GM12878 (cell line): ENCODE measurements at places on chromosomes 4 and X.
A peak's percentile ranks its signal among the peaks of the same experiment; 100 is the strongest.

GRCh38 chr4:144645102-144645630, 790 bp upstream of the HHIP start:
- DNase-seq, result no peak

GRCh38 chrX:103066606-103067005, 2.6 kb upstream of the BEX1 start:
- no peak for DNase-seq

GRCh38 chrX:38357747-38358673, 5.6 kb downstream of the OTC start:
- no peak for DNase-seq

DNA sequence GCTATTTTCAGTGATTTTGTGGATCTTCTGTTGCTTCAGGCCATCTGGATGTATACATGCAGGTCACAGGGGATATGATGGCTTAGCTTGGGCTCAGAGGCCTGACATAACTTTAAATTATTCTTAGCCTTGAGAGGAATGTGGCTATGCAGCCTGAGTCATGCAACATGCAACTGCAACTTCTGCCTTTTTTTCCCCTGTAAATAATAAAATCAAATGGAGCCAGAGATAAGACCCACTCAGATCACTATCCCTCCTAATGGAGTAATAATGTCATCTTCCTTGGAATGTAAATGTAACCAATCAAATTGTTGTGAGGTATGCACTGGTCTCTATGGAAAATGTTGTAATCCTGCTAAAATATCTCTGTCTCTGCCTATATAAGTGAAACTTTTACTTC, 54.9 kb downstream of the MAGEB17 start:
- DNase-seq, result no peak

- DNase-seq, result no peak
Observed at GRCh38 chr4:134687646-134688628, 486.3 kb upstream of the PABPC4L start.

- no peak for DNase-seq
Observed at GRCh38 chr4:68167166-68167565, 37.5 kb upstream of the TMPRSS11F start.

GRCh38 chr4:38704622-38705154, 40.7 kb downstream of the KLF3 start:
- DNase-seq, result no peak

DNA sequence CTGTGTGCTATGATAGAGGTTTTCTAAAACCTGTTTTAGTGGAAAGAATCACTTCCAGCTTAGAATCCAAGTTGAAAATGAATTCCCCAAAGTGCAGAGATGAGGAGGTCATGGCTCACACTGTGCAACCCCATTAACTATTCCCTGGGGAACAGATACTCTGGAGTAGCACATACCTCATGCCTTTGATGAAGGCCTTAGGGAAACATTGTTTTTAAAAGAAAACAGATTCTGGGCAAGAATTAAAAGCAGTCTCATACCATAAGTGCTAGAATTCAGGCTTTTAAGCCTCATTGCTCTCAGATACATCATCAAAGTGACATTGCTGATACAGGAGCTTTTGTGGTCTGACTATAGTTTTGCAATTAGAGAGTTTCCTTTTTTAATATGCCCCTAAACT, 115.1 kb downstream of the NDST4 start:
- DNase-seq, result no peak

DNA sequence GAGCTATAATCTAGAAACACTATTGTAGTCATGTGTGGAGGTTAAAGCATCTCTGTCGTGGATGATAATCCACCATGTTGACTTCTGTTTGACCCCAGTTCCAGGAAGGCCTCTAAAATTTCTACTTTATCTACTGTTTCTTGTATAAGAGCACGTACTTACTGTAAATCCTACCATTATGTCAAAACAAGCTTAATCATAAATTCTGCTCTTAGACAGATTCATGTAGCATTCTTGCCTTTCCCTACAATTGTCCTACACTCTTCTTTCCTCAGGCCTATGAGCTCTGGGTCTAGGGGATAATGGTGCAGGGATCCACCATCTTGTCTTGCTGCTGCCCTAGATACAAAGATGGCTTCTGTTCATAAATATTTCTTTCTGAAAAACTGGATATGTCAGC, 2594.3 kb downstream of the ARAP2 start:
- no peak for DNase-seq

GRCh38 chr4:148022975-148023374, 291.1 kb downstream of the ARHGAP10 start:
- no peak for DNase-seq

- DNase-seq, result no peak
Observed at GRCh38 chr4:41232406-41232805, 18.1 kb upstream of the APBB2 start.

- no peak for DNase-seq
Observed at GRCh38 chr4:134747108-134747805, 545.7 kb upstream of the PABPC4L start.

GRCh38 chrX:134761788-134762187, 103.5 kb upstream of the PLAC1 start:
- no peak for DNase-seq

DNA sequence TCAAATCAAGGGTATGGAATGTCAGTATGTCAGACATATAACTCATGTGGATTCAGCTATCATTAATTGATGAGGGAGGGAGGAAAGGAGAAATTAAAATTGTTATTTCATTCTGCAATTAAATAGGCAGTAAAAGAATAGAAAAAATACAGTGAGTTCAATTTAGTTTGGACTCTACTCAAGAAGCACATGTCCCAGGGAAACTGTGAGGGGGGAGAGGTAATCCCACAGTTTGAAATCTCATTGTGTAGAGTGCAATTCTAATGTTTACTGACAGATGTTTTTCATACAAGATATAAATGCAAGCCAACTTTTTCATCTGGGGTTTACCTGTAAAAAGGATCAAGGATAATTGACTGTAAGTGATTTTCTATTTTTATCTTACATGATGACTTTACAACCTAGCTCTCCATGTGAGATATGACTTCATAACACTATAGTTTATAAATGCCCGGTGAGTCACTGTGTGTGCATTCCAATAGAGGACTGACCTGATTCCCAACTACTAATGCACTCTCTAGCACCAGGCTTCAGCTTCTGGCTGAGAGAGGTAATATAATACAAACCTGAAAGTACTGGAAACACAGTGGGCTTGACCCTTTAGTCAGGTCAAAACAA, 35.2 kb upstream of the SCD5 start:
- DNase-seq, result no peak

- no peak for DNase-seq
Observed at GRCh38 chr4:87031920-87032319, 97.1 kb downstream of the AFF1 start.

DNA sequence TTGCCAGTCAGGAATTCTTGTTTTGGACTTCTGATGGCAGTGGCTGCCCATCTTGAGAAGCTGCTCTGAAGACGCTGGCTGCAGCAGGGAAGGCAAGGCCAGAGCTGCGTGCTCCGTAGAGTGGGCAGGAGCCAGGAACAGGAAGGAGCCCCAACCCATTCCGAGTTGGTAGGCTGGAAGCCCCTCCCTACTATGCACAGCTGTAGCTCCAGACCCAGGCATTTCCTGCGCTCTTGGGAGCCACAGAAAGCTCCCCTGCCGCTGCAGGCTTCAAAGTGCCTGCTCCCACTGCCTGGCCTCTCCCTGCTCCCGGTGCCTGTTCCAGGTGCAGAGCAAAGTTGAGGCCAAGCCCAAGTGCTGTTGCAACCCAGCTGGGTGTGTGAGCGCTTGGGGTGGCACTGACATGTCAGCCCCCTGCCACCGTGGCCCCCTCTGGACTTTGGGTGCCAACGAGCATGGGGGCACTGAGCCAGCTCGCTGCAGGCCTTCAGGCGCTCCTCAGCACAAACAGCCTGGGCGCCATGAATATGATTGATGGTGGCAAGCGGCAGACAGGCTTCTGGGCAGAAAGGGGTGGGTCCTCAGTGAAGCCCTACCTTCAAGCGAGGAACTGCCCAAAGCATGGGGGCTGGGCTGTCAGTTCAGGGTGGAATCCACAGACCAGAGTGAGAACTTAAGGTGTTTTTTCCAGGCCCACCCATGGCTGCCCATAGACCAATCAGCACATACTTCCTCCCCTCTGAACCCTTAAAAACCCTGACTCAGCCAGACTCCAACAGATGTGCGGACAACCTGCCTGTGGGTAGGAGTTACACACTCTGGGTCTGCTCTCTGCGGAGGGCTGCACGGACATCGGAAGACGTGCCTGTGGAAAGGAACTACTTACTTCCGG, 677.2 kb upstream of the INTU start:
- DNase-seq, result no peak

GRCh38 chr4:122711919-122712318, 20.6 kb upstream of the BBS12 start:
- no peak for DNase-seq

- DNase-seq, result no peak
Observed at GRCh38 chr4:105135785-105136184, 10.9 kb upstream of the TET2 start.

- DNase-seq, result peak; percentile 49
Observed at GRCh38 chrX:70133303-70134115, at the start of gene IGBP1. Gene IGBP1 (plus strand): TSS chrX:70133447. CDS start chrX:70133948, 501 bp downstream.

- DNase-seq, result no peak
Observed at GRCh38 chr4:7063362-7063761, 4.5 kb downstream of the GRPEL1 start.

DNA sequence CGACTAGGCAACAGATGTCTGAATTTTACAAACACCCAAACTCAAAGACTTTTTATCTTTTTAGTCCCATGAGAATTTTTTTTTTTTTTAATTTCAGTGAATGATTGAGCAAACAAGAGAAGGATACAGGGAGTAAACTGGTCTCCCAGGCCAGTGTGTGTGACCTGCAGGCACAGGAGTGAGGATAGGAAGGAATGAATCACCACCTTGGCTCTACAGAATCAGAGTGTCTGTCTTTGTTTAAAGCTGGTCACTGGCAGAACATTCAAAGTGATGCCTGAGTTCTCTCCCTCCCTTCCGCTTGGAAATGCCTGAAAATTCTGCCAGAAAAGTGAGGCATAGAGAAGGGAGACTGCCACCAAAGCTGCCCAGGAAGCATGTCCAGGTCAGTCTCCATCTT, 69.5 kb downstream of the PARM1 start:
- DNase-seq, result no peak

GRCh38 chrX:30495468-30495867, 82.1 kb downstream of the TASL start:
- no peak for DNase-seq

DNA sequence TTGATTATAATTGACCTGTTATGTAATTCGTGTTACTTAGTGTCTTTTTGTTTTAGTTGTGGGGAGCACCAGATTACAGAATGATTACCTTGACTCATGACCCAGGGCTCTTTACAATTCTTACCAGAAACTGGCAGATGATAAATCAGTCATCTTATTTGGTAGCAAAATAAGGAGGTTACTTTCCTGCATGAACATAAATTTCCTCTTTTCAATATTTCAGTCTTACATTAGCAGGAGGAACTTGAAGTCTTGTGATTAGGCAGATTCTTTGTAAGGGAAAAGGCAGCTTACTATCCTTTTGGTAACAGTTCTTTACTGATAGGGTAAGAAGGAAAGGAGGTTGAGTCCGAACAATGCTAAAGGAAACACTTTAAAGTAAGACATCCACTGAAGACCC, 26.0 kb upstream of the SLC25A5 start:
- no peak for DNase-seq

DNA sequence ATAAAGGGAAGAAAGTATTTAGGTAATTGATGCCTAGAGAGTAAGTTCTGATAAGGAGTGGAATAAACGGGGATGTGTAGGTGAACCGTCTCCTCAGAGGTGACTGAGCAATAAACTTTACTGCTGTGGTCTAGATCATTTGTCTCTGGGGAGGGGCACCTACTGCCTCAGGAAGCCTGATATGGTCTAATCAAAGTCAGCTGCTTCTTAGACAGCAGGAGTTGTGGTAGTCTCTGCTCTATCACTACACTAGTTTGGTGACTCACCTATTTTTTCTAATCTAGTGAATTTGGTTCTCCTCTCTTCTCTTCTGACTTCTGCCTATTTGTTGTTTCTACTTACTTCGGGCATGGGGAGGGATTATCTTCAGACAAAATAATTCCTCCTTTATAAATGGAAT, 95.1 kb upstream of the STIM2 start:
- no peak for DNase-seq

DNA sequence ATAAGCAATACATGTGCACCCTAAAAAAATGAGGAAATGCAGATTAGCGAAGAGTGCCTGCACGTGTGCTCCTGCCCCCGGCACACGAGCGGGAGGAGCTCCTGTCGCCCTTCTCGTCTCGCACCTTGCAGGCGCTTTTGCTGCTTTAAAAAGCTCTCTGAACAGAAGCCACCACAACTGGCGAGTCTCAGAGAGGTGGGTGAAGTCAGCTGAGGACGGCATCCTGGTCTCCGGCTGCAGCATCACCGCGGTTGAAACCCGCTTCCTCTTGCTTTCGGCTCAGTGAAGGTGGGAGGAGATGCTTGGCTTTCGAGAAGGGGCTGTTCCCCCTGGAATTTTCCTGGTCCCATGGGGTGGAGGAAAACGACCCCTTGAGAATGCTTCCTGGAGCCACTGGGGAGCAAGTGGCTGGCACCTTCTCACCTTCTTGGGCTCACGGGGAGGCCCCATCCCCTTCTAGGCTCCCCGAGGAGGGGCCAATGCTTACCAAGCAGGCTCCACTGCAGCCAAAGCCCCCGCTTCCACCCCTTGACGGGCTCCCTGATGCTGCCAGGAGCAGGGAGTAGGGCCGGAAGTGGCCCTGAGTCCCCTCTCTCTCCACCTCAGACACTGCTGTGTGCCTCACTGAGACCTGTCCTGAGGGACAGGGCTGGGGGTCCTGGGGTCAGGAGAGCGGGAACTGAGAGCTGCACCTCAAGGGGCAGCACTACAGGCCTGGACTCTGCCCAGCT, 29.2 kb upstream of the MXD4 start:
- no peak for DNase-seq

DNA sequence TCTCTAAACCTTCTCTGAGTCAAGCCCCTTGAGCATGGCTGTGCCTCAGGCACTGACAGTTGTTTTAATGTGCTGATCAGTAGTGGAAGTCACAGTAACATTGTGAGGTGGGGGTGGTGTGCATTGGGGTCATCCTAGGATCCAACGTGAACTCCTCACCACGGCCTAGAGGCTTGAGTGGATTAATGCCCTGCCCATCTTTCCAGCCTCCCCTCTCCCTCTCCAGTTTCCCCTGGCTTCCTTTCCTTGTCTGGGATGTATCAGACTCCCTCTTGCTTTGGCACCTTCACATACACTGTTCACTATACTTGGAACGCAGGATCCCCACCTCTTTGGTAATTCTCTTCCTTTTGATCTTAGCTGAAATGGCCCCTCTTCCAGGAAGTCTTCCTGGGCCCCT, 13.3 kb upstream of the PJA1 start:
- DNase-seq, result no peak

GRCh38 chr4:125390126-125390525, 75.4 kb downstream of the FAT4 start:
- DNase-seq, result no peak

- no peak for DNase-seq
Observed at GRCh38 chrX:154655786-154656185, 2.4 kb upstream of the CTAG2 start.

- DNase-seq, result no peak
Observed at GRCh38 chr4:40401631-40402030, 66.5 kb downstream of the CHRNA9 start.

DNA sequence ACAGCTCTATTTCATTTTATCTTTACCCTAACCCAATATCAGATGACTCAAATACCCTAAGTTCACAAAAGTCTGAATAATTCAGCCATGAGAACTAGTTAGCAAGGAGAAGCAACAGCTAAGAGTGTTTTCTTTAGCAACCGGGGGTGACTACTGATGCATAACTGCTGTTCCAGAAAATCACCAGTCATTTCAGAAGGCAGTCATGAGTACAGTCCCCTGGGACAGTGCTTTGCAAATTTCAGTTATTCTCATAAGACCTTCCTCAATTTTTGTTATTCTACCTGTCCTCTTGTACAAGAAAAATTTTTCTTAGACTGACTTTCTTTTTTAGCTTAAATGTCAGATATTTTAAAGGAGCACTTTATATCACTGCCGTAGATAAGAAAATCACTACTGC, 16.4 kb downstream of the BANK1 start:
- DNase-seq, result peak; percentile 77
